ENCODE measurements at places on chromosomes 1 and 21.

DNA sequence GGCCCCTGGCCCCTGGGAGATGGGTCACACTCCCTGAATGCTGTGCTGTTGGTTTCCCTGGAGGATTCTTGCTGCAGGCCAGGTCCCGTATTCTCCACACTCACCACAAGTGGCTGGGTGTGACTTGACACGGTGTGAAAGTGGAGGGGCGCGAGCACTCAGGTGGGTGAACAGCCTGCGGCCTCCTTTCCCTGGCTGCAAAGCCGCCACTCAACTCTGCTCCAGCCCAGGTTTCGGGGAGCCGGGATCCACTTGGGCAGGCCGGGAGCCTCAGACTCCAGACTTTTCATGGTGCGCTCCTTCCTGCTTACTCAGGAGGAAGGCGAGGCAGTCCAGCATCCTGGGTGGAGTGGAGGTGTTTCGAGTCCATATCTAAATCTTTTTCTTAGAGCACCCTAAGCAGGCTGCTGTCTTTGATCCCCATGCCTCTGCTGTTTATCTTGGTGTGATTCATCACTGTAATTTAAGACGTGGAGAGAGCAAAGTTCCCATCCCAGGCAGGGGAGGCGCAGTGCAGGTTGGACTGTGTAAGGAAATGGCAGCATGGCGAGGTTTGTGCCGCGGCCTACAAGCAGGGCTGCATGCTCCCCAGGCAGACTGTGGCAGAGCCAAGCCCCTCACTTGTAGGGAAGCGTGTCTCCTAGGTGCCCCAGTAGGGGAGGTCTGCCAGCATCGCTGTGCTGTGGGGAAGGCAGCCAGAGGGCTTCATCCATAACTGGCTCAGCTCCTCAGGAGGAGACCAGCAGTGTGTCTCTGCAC lies 29.6 kb downstream of the VANGL1 start:
- no peak for DNase-seq

DNA sequence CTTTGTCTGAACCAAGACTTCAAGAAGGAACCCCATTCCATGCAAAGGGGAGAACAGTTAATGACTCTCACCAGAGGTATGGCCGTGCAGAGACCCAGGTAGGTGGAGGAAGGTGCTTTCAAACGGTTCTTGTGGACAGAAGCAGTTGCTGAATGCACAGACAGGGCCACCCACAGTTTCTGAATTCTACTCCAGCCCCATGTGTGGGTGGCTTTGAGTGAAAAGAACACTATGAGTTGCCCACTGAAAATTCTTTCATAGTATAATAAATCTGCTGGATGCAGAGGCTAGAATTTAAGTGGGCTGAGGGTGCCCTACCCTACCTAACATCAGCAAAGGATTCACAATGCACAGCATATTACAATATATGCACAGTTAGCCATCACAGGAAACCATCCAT lies 7.2 kb upstream of the CCDC185 start:
- no peak for DNase-seq

- DNase-seq = no peak
Observed at GRCh38 chr1:167365360-167365759, 144.7 kb downstream of the POU2F1 start.

DNA sequence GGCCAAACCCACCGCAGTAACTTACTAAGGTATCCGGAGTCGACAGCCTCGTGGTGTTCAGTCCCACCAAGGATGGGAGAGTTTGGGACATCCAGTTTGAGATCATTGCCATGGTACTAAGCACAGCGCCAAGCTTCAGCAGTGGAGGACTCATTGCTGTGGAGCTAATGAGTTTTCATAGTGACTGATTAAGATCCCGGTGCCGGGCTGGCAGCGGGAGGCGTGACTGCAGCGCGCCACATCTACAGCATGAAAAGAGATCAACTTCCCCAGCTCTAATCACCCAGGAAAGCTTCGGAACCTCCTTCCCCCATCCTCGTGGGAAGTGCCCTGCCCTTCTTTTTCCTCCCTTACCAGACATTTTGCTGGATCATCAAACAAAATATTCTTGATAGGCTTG lies 149.9 kb downstream of the OLFM3 start:
- DNase-seq = no peak

GRCh38 chr1:178868706-178869105 lies 2.2 kb downstream of the ANGPTL1 start:
- DNase-seq = no peak

- no peak for DNase-seq
Observed at GRCh38 chr1:38028671-38029070, 16.1 kb downstream of the UTP11 start.

GRCh38 chr1:228974273-228974672 lies 239.0 kb downstream of the RHOU start:
- no peak for DNase-seq

DNA sequence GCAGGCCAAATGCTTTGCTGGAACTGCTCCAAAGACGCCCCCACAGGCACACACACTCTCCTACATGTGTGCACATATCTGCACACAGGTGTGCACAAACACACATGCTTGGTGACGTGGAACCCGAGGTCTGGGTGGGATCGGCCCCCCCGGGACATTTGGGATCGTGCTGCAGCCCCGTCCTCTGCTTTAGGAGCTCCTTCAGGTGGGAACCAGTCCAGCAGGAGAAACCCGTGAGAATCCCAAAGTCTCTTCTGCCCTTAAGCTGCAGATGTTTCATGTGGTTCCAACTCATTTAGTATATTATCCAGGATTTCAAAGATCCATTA lies 38.6 kb downstream of the UBE2G2 start:
- DNase-seq = no peak

- DNase-seq = no peak
Observed at GRCh38 chr1:116494353-116494692, 76.5 kb downstream of the CD58 start.

DNA sequence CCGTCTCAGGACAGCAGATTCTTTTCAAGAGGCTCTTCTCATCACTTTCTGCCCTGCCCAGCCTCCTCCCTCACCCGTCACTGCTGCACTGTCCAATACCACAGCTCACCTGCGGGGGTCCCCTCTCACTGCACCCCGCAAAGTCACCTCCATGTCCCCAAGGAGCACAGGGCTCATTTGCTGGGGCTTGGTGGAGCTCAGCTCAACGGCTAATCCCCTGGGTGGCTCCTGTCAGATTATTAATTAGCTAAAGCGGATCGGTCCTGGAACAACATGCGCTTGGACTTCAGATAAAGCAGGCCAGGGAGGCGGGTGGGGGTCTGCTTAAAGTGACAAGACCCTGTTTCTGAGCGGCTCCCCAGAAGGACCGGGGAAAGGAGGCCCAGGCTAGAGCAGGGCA lies 43.1 kb downstream of the CASZ1 start:
- DNase-seq = no peak

DNA sequence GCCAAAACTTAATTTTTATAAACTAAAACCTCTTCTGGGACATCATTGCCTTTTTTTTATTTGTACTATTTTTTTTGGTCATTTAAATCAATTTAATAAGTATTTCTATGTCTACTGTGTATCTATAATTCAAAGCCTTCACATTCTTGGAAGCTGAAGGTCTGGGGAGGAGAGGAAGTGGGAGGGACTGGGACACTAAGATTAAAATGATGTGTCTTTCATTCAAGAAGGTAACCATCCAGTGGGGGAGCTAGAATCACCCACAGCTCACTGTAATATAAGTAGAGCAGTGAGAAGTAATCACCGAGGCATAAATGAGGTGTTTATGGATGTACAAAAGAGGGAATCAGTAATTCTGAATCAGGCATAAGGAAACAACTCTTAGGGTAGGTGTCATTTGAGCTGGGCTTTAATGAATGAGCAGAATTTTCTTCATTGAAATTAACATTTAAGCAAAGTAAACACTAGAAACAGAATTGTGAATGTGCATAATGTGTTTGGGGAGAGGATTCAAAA lies 52.8 kb downstream of the PTGER3 start:
- no peak for DNase-seq

- no peak for DNase-seq
Observed at GRCh38 chr1:55604749-55605148, 389.6 kb upstream of the USP24 start.

DNA sequence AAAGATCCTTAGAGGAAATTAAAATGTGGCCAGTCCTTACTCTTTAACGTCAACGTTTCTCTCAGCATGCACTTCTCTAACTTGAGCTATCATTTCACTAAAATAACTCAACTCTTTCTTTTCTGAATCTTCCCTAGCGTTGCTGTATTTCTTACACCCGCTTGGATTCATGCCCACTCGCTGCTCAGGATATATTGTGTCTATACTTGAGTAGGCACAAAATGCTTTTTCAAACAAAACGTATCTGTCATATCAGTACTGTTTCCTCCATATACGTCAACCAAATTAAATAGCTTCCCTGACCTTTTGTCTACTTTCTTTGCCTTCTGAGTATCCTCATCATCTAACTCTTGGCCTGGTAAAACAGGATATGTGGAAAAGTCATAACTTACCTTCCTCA lies 549.7 kb downstream of the SMYD3 start:
- no peak for DNase-seq

DNA sequence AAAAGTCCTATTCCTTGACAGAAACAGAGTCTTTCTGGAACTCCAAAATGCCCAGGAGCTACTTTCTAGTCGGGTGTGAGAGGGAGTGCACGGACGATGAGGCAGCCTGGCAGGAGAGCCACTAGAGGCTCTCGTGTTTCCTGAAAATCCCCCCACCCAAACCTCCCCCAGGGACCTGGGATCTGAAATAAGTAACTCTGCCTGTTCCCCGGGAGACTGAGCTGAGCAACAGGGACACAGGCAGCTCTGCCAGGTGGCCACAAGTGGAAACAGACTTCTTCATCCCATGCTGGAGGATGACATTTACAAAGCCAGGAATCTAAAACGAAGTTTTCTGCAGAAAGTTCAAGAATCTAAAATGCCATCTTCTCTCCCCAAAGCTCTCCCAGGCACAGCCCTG lies 77.1 kb downstream of the ITPKB start:
- no peak for DNase-seq

DNA sequence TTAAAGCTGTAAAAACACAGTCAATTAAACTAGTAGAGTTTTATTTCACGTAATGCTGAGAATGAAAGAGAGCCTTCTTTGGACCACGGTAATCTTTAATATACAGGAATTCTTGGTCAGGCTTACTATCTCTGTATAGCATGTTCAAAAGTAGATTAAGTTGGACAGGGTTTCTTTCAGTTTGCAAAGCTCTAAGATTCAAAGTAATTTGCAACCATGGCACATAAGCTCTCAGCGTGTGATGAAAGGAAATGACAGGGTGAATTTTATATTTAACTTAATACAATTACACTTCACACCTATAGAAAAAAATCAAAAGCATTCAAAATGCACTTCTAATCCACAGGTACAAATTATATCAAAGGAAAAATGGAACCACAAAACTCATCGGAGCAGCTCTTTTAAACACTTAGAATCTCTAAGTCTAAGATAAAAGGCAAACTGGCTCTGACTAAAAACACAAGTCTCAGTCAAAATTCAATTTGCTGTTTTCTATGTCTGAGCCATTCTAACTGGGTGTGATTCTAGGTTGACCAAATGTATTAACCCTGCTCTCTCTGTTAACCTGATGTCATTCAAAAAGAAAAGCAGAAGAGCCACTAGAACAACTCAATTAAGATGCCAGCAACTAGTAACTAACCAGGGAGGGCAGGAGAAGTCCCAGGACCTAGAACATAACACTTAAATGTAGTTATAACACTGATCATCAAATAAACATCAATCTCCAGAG lies 147.7 kb downstream of the RERE start:
- DNase-seq = no peak

GRCh38 chr1:109718495-109718894 lies 6.4 kb downstream of the GSTM5 start:
- DNase-seq = no peak

DNA sequence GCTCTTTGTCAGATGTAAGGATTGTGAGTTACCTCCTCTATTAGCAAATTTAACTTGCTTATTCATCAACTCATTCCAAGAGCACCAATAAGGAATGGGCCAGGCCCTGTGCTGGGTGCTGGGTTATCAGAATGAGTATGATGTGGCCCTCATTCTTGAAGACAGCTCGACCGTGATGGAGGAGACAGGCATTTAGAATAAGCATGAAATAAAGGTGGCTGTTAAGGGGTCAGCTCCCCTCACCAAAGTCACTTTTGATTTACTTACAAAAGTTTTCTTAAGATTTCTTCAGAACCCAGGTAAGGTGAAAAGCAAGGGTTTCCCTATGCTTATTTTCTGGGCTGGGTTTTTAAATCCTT lies 15.3 kb upstream of the PADI1 start:
- no peak for DNase-seq

DNA sequence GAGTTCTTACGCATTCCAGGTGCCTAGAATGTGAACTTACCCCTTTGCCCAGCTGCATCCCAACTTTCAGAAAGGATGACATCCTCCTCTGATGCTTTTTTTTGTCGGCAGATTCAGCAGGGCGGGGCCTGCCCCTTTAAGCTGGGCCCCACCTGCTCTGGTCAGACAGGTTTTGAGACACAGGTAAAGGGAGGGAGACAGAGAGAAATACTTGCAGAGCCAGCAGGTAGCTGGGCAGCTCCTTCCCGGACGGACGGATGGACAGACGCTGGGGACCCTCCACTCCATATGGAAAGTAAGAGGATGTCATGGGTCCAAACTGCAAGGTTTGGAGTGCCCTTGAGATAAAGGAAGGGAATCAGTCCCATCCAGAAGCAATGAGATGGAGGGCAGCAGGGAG lies at the start of gene TMEM79:
Gene TMEM79 (plus strand): TSS at position 214 of the 400 bp plus-strand sequence. CDS start 902 bp downstream, outside the sequence.
- no peak for DNase-seq

DNA sequence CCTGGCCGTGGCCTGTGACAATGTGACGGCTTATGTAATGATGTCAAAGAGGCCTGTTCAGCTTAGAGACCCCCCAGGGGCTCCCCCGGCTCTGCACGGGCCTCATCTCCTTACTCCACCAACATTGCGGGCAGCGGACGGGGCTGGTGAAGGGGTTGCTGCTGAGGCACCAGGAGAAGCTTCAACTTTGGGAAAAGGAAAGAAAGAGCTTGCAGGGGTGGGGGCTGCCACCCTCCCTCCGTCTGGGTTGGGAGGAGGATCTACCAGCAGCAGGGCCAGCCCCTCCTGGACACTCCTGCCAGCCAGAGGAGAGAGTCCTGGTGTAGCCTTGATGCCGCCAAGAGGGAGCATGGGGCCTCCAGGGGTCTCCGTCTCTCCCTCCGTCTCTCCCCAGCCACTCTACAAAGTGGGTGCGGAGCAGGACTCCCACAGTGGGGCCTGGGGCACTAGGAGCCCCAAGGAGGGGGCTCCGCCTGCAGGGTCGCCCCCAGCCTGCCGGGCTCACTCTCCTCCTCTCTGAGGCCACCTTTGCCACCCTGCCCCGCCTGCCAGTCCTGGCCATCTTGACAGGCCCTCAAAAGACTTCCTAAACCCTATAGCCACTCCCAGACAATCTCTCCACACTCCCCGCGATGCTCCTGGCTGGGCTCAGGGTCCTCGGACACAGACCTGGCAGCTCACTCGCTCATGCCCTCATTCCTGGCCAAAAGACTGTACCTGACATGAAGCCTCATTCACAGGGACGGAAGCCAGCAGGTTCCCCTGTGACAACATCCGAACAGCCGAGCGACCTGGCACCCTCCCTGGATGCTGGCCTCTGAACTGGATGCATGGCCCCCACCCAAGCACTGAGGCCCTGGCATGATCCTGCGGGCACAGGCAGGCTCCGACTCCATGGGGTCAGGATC lies 130.4 kb upstream of the ARHGEF16 start:
- DNase-seq = no peak
